ENCODE measurements at places on chromosomes 2 and 18.

DNA sequence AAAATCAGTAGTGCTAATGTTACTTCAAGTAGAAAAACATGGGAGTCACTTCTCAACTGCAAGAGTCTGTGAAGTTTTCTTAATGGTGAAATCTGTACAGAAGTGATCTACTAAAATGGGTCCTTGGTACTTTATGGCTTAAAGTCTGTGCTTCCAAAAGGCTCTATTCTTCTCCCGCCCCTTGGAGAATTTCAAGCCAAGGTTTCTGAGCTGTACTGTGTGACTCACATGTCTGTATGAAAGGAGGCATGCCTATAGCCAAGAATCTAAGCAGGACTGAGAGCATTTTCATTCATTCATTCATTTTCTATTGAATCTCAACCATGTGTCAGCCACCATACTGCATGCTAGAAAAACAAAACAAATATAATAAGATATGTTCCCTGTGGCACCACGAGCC, 19.8 kb upstream of the DDX18 start:
- DNase-seq, result peak; percentile 51

DNA sequence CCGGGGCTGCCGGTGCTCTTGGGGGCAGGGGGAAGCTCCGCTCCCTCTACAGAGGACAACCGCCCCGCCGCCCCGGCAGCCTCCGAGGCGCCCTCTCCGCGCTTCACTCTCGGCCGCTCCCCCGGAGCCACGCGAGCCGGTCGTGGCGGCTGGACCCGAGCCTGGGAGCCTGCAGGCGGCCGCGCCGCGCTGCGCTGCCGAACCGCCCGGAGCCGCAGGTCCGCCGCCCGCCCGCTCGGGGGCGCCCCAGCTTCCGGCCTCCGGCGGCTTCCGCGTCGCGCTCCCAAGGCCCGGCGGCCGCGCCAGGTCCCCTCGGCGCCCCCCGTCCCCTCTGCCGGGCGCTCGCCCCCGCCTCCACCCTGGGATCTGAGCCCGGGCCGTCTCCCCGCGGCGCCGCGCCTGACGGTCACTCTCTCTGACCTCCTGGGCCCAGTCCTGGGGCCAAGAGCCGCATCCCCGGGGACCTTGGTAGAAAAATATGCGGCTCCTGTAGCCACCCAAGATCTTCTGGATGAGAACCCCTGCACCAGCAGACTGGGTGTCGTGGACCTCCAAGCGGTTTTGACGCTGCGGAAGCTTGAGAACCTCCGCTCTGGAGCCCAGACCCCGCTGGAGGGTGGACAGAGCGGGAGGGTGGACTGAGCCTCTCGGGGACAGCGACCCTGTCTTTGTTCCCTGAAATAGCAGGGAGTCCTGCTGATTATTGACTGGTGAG, 44.3 kb downstream of the SERTAD2 start:
- DNase-seq, result peak; percentile 82

DNA sequence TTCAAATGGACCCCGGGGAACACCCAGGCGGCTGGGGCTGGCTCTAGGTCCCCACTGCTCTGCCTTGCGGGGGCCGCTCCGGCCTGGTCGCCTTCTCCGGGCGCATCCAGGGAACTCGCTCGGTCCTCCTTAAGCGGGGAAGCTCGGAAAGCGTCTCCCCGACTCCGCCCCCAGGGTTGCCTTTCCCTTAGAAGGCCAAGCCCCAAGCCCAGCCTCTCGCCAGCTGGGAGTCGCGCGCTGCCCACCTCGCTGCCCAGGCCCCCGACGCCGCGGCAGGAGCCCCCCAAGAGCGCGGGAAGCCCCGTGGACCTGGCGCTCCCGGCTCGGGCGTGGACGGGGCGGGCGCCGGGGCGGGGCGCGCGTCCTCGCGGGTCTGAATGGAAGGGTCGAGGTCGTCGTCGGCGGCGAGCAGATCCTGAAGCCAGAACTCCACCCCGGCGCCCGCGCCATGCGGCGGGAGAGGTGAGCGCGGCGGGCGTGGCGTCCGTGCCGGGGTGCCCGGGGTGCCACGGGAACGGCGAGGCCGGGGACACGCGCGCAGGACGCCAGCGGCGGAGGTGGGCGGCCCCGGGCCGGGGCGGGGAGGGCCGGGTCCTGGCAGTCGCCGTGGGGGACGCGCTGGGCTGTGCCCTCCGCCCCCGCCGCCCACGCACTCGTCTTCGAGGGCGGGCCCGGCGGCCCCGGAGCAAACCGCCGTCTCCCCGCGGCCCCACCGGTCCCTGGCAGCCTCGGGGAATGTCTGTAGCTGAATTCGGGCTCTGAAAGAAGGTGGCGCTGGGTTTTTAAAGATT, at the start of gene BOK:
BOK (plus strand) TSS at position 214 of the 791 bp plus-strand sequence. CDS start 739 bp downstream, outside the sequence.
- DNase-seq, result peak; percentile 90

GRCh38 chr18:1848716-1849115, 722.6 kb downstream of the METTL4 start:
- DNase-seq, result no peak

- no peak for DNase-seq
These were observed 67.0 kb downstream of the SP3 start for GRCh38 chr2:173898178-173898668.

DNA sequence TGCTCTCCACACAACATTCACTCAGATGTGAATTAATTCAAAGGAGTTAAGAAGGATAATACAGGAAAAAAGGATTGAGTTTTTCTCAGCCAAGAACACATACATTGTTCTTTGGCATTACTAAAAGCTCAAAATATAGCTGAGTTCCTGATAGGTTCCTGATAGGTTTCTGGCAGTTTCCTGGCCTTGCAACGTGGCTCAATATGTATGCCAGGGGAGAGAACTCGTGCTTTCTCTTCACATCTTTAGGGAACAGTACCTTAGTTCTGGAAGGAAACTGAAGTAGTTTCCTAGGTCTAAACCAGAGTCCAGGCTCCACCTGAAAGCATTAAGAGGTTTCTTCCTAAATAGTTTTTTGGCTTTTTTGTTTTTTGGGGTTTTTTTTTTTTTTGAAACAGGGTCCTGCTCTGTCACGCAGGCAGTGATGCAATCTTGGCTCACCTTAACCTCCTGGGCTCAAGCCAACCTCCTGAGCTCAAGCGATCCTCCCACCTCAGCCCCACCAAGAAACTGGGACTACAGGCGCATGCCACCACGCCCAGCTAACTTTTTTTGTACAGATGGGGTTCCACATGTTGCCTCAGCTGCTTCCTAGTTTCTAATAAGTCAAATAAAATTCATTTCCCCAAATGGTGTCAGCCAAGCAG, 42.8 kb downstream of the ESCO1 start:
- DNase-seq, result no peak

- DNase-seq, result peak; percentile 57
These were observed 159.9 kb downstream of the LOXHD1 start for GRCh38 chr18:46497129-46497528.

DNA sequence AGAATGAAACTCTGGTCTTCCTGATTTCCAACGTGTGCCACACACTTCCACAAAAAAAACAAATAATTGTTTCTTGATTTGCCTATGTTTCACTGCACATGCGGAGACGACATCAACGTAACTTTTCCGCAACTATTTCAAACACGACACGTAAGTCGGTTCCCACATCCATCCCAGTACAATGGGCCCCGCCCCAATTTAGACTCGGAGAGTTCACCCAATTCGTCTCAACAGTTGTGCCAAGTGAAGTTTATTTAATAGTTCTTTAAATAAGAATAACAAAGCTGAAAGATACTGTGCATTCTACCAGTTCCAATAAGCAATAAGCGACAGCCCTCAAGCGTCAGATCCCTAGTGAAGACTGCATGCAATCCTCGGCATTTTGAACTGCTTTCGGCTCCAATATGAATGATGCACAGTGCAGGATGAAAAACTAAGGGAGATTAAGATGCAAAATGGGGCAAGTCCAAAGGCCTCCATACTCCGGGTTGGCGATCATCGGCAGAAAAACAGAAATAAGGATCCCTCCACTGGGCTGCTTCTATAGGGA, 664 bp downstream of the CCT4 start:
- DNase-seq, result peak; percentile 62

- DNase-seq, result no peak
These were observed 333.1 kb downstream of the DSEL start for GRCh38 chr18:67183398-67183797.

DNA sequence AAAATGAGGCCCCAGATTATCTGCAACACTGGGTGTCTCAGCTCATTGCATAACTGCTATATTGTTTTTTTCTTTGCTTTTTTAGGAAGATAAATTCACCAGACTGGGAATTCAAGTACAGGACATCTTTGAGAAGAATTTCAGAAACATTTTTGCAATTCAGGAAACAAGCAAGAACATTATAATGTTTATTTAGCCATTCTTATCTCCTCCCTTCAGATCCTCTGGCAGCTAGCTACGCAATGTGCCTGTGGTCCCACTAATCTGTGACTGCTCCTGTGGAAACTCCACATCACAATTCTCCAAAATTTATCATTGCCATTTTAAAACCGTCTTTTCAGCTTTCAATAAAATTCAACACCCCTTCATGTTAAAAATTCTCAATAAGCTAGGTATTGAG, 126.8 kb downstream of the SP100 start:
- DNase-seq, result no peak

DNA sequence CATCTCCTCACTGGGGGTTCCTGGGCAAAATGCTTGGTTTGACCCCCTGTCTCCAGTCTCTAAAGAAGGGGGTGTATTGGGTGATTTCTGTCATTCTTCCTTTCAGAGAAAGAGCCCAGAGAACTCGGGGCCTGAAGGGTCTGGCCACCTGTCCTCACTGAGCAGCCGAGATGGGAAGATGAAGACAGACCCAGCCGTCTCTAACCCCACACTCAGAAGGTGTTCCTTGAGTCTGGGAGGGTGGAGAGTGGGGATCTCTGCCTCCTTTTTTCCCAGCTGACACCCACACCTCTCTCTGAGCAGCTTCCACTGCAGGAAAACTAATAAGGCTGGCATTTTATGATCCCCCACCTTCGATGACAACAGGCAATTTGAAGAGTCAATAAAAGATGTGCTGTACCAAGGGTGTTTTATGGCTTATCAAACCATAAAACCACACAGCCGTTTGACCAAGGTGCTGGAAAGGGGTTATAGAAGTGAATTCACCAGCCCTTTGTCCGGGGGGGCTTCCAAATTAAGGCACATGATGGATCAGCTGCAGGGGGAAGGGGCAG, 213.8 kb downstream of the SMAD2 start:
- no peak for DNase-seq

DNA sequence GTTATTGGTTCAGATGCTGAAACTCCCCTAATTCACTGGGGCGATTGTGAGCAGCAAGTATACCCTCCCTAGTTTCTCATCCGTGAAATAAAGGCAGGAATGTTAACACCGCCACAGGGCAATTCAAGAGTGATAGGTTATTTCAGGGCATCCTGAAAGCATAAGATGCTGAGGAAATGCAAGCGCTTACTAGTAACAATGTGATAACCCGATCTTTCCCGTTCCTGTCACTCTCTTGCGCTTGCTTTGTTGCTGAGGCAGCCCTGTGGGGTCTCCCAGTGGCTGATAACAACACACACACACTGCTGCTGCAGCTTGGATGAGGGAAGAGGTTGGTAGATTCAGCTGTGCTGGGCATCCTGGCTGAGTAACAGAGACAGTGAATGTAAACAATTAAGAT, 259.3 kb downstream of the AGPS start:
- DNase-seq, result peak; percentile 57

- DNase-seq, result no peak
These were observed 4.1 kb upstream of the KLHL30 start for GRCh38 chr2:238134393-238134785.

- no peak for DNase-seq
These were observed 55.7 kb downstream of the COA5 start for GRCh38 chr2:98552499-98553179.

DNA sequence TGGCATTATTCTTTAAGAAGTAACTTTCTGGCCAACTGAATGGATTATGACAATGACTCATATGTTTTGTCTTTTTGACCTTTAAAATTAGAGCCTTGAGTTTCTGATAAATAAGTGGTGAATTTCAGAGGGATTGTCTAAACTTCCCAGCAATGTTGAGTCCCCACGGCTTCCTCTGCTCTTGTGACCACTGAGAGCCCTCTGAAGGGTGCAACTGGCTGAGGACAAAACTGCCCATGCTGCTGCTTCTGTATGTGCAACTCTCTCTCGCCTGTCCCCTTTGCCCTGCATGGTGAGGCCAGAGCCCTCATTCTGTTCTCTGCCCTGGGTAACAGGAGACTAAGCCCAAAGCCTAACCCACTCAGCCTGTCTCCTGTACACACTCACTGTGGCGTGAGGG, 52.7 kb upstream of the SLC14A1 start:
- DNase-seq, result no peak

- peak; percentile 76 for DNase-seq
These were observed 247.1 kb downstream of the MYCN start for GRCh38 chr2:16187482-16187817.

DNA sequence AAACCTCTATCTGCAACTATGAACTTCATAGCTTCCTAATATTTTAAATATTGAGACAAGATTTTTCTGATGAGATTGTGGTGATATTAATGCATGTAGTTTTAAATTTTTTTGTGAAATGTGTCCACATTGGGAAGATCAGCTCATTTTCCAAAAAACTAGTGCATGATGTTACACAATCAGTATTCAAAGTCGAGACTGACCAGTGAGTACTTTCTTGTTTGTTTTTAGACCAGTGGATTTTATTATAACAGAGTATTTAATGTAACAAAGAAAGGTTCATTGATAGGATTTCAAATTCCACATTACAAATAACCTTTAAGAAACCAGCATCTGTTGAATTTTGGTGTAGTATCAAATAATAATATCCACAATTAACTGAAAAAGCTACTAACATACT, 99.3 kb downstream of the TTC27 start:
- no peak for DNase-seq

DNA sequence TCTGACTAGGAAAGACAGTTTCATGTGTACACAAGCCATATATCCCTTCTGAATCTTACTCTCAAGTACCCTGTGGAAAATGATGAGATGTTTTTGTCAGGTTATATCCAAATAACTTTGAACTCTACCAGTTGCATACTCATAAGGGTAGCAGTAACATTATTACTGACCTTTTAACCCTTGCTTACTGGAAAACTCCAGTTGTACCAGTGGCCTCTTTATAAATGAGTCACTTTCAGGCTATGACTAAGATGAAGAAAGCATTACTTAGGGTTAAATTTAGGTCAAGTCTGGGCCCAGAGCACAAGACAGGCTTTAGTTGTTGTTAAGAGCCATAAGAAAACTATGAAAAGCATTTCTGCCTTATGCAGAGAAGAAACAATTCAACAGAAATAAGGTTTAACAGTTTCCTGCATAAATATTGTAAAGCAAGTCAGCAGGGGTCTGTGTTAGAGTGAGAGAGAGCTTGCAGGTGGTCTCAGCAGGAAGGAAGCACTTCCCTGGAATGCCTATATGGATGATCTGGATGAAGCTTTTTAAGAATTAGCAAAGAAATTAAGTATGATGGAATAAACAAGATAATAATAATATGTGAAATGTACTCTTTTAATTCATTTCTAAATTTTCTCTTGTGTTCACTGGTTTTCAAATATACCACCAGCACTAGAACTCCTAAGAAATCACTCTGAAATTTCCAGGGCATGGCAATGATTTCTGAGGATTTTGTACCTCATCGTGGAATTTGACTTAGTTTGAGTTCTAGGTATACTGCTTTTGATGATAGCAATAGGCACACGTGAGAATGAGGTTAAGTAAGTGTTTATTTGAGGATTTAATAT, 126.6 kb downstream of the UBE2E3 start:
- peak; percentile 81 for DNase-seq
